ENCODE measurements at places on chromosomes 4 and X.
A peak's percentile ranks its signal among the peaks of the same experiment; 100 is the strongest.

DNA sequence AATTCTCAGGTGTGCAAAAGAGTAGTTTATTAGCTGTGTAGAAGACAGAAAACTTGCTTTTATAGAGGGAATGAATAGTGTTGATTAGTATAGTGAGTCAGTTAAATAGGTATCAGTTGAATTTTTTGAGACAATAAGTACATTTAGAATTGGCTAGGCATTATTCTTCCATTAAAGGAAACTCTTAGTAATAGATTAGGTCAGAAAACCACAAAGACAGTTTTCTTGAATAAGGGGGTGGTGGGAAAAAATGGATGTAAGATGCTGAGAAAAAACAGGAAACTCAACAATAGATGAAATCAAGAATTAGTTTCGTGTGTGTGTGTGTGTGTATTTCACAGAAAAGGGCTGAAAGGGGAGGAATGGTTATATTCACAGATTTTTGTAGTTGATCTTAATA is 16.8 kb downstream of the CD38 start:
- DNase-seq, result no peak

DNA sequence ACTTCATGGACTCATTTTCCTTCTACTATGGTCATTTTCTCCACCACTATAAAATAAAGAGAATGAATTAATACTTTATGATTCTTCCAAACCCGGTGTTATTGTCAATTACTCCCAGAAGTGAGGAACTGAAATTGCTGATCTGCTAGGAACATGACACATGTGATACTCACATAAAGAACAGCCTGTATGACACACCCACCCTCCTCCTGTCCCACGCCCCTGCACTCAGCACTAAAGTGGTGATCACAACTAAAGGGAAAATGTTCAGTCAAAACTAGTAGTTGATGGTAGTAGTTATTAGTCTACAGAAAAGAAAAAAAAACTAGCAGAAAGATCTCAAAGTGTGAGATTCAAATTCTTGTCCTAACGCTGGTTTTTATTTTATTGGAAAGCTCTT is 1508.3 kb downstream of the RAPGEF2 start:
- no peak for DNase-seq

GRCh38 chr4:17869327-17869726 is 58.5 kb downstream of the NCAPG start:
- DNase-seq, result no peak

- no peak for DNase-seq
Measured at GRCh38 chr4:152176627-152177214, 359.2 kb downstream of the FBXW7 start.

DNA sequence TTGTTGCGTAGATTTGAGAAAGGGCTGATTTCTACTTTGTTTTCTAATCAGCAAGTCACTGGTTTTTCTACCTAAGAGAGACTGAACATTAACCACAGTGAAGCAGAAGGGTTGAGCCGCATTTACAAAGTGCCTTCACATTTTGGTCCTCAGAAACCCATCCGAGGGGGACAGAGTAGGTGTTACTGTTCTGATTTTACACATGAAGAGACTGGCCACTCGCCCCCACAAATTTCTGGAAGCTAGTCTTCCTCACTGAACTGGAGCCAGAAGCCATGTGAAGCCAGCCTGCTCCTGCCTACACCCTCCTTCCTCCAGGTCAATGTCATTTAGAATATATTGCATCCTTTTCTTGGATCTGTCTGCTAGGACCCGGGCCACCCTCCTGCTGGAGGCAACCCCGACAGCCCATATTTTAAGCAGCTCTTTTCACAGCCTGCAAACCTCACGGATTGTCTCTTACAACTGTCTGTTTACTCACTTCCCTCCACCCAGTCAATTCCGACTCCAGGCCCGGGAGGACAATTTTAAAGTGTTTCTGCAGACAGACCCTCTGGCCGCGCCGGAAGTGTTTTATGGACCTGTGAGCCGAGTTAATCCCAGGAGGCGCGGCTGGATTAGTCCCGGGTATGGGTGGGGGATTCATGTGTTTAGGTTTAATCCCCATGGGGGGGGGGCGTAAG is 73.2 kb upstream of the BCOR start:
- DNase-seq, result peak; percentile 37

GRCh38 chrX:103442536-103442901 is 66.2 kb downstream of the BEX3 start:
- DNase-seq, result no peak

DNA sequence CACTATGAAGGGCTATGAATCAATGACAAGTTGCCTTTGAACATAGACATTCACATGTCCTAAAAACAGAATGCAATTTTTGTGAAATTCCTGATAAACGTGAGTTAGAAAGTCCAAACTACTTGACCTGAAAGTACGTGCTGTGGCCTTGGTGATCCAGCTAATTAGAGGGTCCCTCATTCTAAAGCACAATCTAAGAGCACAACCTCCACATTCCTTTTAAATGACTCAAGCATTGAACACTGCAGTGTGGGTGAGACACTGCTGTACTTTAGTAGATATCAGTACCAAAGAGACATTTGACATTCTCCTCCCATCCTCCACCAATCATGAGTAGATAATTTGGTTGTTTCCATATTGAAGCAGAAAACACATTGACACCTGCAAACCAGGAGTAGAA is 73.5 kb downstream of the FAM47B start:
- DNase-seq, result no peak

DNA sequence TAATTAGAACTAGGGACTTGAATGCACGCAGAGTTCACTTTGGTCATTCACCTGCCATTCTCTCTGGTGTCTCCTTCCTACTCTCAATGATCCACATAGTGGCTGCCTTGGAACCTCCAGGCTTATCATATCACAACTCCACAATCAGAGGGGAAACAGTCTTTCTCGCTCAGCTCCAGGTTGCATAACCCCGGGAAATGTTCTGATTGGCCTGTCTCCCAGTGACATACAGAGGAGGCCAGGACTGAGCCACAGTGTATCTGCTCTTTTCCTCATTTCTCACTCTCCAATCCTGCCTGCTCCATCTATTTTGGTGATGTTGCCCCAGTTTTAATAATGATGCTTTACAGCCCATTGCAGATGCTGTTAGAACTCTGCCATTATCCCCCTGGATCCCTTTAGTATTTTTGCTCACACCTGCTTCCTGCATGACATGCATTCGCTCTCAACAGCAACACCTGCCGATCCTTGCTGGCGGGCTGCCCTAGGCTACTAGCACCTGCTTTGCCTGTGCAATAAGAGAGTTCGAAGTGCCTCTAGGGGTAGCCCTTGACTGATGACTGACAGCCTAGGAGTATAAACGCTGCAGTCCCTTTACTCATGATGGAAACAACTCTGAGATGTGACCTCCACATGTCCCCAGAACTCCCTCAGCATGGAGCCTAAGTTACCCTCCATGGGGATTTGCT is 211.3 kb upstream of the RPS6KA3 start:
- no peak for DNase-seq

DNA sequence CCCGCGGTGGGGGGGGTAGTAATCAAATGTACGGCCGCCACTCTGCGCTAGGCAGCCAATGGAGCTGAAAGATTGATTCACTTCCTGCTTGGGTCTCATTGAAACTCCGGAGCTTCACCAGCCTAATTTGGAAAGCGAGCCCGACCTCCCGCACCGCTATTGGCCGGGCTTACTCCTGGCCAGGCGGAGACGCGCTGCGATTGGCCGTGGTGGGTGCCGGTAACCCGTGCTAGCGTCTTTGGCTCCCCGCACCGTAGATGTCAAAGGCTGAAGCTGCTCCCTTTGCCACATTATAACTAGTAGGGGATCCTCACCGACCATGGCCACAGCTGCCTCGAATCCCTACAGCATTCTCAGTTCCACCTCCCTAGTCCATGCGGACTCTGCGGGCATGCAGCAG is at the start of gene POU3F4:
POU3F4 (plus strand) TSS at position 285 of the 400 bp plus-strand sequence; CDS start at position 320, 35 bp downstream.
- DNase-seq, result peak; percentile 43

- no peak for DNase-seq
Measured at GRCh38 chrX:8879750-8880149, 78.6 kb upstream of the FAM9A start.

DNA sequence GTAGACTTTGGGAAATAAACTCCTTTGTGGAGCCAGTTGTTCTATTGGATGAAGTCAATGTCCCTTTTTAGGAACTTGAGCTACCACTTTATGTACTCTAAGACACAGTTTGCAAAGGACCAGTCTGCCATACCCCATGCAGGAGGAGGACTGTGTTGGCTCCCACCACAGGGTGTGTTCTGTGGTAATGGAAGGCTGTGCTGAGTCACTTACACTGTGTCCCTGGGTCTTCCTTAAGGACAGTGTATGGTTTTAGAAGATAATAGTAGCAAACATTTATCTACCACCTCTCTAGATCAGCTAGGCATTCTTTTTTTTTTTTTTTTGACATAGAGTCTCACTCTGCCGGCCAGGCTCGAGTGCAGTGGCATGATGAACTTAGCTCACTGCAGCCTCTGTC is 184.0 kb upstream of the PGRMC2 start:
- peak; percentile 45 for DNase-seq

- no peak for DNase-seq
Measured at GRCh38 chrX:131729295-131729694, 185.4 kb downstream of the OR13H1 start.

GRCh38 chr4:168451744-168452390 is 28.4 kb downstream of the DDX60L start:
- DNase-seq, result no peak

GRCh38 chr4:181323061-181323460 is 920.1 kb upstream of the TENM3 start:
- no peak for DNase-seq

GRCh38 chrX:49877397-49878101 is 1.7 kb upstream of the USP27X start:
- DNase-seq, result no peak

GRCh38 chr4:188245651-188246050 is 106.4 kb downstream of the TRIML1 start:
- DNase-seq, result no peak

- DNase-seq, result peak; percentile 64
Measured at GRCh38 chrX:151753313-151754046, 18.9 kb downstream of the CNGA2 start.

DNA sequence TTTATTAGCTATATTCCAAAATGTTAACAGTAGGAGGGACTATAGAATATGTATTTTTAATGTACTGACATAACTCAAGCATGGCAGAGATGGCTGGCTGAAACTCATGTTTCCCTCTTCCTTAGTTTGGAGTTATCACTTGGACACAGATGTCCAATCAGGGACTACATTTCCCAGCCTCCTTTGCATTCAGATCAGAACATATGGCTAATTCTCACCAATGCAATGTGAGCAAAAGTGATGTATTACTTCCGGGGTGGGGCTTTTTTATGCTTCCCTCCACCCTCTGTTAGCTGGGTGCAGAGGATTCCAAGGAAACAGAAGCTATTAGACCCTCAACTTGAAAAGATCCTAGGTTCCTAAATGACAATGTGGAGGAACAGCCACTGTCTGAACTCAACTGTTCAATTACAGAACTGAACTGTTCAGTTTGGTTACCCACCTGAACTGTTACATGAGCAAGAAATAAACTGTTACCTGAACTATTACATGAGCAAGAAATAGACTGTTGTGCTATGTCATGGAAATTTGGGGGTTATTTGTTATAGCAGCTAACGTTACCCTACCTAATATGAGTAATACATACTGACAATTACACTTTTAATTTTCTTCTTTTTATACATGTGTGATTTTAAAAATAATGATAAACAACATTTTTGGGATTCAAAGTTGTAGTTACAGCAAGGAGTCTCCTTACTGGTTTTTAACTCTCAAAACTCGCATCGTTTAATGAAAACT is 29.6 kb upstream of the ERVMER34-1 start:
- DNase-seq, result no peak

GRCh38 chr4:87366521-87367162 is 24.3 kb downstream of the HSD17B11 start:
- DNase-seq, result no peak

DNA sequence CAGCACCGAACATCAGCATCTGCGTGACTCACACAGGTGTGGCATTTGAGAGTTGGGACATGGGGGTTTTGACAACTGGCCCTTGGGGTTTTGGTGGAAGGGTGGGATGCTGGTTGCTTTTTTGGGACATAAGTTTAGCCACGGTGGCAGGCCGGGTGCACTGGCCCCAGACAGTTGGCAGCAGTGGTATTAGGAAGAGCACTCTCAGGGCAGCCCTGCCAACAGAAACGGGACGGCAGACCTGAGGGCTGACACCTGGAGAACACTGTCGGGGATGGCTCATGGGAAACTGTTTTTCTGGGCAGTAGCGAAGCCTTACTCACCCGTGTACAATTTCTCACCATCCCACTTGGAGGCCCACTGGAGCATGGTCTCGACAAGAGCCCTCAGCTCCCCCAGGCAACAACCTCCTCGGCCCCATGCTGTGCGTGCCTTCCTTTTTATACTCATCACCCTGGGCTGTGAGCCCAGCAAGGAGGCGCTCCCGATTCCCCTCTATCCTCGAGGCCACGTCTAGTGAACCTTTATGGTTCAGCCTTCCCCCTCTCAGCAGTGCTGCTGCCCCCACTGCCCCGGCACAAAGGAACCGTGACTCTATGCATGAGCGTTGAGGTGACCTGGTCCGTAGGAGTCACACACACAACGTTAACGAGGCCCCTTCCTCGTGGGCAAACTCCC is 30.6 kb downstream of the WDR1 start:
- DNase-seq, result peak; percentile 15

- no peak for DNase-seq
Measured at GRCh38 chr4:87838890-87839591, 6.3 kb downstream of the MEPE start.

DNA sequence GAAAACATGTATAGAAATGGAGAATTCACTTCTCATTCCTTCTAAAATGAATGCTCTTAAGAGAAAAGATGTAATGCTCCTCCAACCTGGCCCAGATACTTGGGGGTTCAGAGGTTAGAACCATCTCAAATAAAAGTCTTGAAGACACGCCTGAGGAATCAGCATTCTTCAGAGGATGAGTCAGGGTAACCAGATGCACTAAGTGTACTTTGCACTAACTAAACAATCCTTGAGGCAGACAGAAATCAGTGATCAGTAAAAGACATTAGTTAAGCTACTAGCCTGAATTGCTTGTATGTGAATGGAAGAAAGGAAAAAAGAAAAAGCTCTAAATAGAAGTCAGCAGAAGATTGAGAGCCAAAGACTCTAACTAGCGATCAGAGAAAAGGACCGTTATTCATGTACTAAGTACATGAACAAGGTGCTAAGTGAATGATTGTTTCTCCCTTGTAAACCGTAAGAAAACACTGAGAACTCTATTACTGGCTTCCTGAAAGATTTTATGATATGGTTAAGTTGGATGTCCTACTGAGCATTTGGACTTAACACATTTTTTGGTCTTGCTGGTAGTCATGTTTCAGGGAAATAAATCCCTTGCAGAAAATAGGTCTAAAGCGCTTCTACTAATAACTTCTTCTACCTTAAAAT is 738.3 kb downstream of the STPG2 start:
- DNase-seq, result no peak

DNA sequence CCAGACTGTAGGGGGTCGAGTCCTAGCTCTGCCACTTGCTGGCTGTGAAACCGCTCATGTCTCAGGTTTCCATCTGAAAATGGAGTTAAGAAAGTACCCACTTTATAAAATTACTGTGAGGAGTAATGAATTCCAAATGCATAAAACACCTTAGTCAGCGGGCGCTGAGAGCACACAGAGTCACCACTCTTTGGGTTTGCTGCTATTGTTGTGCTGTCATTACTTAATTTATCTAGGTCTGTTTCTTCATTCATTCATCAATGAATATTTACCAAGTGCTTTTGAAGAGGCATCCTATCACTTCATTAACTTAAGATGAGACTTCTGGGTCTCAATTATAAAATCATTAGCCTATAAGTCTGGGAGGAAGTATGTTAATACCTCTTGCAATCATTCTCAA is 317.3 kb downstream of the FBXW7 start:
- DNase-seq, result no peak

- no peak for DNase-seq
Measured at GRCh38 chrX:1909419-1910206, 294.8 kb downstream of the ASMT start.

All from left hindlimb (tissue), 1 donor.